Activated CD8-positive, alpha-beta memory T cell treated with anti-CD3 and anti-CD28 coated beads for 4 hours (primary cell): ENCODE measurements at places on chromosomes 5 and 9.

DNA sequence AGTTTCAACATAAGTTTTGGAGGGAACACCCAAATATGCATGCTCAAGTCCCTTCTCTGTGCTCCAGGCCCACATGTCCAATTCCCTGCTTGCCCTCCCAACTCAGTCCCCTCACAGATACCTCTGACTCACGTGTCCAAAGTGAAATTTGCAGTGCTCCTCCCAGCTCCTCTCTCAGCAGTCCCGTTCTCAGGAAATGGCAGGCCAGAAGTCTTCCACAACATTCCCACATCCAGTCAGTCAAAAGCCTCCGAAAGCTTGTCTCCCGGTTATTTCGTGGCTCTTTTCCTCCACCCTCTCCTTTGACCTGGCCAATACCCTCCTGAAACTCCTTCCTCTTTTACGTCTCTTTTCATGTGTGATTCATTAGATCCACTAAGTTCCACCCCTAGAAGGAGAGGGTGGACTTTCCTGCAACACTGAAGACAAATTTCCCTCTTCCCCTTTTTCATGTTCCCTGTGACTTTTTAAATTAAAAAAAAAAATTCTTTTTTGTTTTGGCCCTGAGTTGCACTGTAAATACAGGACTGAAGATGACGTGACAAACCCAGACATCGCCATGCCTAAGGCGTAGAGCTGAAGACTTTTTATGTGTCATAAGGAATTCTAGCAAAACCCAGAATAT is 12.8 kb upstream of the MGAT1 start:
- no peak for DNase-seq

GRCh38 chr9:84742261-84742660 is 72.7 kb downstream of the NTRK2 start:
- DNase-seq, result no peak

GRCh38 chr9:134633362-134634142 is 8.1 kb upstream of the COL5A1 start:
- no peak for DNase-seq

DNA sequence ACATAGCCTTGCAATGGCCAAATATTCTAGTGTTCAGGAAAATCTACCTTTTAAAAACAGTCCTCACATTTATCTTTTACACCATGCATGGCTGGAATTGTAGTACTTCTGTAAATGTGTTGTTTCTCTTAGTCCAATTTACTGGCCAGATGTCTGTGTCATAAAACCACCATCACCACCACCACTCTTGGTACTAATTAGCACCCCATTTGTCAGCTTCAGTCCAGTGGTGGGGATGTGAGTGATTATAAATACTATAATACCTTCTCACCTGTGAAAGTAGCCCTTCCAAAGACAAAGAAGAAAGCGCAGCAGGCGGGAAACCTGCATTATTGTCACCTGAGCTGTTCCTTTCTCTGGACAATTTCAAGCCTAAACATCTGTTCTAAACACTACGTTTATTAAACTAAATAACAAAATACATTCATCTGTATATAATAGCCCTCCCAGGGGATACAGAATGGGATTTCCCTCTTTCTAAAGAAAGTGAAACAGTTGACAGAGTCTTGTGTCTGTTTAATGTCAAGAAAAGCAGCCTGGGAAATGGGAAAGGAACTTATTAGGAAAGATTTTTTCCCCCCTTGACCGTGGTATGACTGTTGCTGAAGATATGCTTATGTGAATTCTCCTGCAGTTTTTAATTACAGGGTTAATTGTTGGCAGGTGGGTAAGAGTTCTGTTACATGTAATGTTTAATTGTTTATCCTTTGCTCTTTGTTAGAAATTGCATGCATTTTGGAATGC is 144.5 kb upstream of the NUDT12 start:
- DNase-seq, result no peak
